ENCODE measurements at places on chromosomes 5 and 9.
A peak's percentile ranks its signal among the peaks of the same experiment; 100 is the strongest.

GRCh38 chr5:5793242-5794117 lies 371.0 kb downstream of the ICE1 start:
- no peak for DNase-seq

GRCh38 chr5:77397686-77398292 lies 94.3 kb downstream of the WDR41 start:
- no peak for DNase-seq

GRCh38 chr5:74490814-74491213 lies 149.7 kb downstream of the ENC1 start:
- no peak for DNase-seq

DNA sequence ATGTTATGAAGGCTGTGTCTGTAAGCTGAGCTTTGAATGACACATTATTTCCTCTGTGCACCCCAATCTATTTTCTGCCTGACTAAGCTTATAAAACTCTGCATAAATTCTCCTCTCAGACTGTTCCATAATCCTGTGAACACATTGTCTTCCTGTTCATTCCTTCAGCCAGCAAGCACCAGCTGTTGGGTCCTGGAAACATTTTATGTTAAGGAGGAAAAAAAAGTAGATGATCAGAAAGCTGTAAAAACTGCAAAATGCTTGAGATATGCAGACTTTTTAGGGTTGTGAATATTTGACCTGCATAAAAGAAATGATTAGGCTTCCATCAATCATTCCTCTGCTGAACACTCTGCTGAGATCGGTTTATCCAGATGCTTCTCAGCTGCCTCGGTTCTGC lies 1246.0 kb upstream of the DMAC1 start:
- DNase-seq: no peak

- peak; percentile 81 for DNase-seq
These were observed 3.9 kb upstream of the GNAQ start for GRCh38 chr9:78035383-78035993.

DNA sequence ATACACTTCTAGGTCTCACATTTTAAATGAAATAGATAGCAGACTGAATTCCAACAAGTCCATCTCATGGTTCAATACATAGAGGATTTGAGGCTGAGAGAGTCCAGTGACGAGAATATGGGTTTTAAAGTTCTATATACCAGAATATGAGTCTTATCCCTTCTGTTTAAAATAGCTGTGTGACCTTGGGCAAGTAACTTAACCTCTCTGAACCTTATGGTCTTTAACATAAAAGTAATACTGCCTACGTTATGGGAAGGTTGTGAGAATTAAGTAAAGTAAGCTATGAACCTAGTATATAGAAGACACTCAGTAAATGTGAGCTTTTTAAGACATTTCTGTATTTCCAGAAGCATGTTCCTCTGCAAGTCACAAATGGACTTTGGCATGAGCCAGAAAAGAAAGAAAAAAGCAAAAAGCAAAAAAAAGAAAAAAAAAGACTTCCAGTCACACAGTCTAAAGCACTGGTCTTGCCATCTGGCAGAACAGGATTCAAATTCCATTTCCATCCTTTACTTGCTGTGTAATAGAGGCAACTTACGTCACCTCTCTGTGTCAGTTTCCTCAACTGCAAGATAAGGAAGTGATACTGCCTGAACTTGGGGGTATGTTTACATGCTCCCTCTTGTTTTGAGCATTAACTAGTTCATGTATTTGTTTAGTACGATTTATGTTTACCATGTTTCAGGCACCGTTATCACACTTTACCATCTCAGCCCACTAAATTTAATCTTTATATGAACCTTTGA lies 248.2 kb downstream of the TRIM32 start:
- DNase-seq: peak; percentile 32

DNA sequence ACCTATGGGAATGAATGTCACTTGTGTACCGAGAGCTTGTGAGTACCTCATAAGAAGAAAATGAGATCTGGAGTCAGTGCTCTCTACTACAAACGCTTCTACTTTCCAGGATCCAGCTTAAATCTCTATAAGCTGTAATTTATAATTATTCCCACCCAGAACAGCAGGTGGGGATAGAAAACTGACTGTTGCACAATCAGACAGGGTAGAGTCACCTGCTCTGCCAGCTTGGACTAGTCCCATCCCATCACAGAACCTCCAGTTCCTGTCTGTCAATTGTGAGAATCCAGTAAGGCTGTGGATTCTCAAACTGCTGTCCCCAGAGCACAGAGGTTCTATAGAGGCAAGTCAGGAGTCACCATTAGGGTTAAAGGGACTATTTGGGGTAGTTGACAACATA lies 2.0 kb downstream of the SPINK7 start:
- no peak for DNase-seq

DNA sequence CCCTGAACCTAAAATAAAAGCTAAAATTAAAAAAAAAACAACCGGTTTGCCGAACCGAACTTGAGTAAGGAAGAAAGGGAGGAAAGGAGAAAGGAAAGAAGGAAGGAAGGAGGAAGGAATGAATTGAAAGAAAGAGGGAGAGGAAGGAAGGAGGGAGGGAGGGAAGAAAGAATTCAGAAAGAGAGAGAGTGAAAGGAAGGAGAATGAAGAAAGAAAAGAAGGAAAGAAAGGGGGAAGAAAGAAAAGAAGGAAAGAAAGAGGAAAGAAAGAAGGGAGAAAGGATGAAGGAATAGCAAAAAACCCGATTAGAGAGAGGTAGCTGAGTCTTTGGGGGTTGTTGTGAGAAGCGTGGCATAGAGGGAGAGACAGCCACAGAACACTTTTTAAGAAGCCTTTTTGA lies 121.4 kb downstream of the FGF18 start:
- no peak for DNase-seq

DNA sequence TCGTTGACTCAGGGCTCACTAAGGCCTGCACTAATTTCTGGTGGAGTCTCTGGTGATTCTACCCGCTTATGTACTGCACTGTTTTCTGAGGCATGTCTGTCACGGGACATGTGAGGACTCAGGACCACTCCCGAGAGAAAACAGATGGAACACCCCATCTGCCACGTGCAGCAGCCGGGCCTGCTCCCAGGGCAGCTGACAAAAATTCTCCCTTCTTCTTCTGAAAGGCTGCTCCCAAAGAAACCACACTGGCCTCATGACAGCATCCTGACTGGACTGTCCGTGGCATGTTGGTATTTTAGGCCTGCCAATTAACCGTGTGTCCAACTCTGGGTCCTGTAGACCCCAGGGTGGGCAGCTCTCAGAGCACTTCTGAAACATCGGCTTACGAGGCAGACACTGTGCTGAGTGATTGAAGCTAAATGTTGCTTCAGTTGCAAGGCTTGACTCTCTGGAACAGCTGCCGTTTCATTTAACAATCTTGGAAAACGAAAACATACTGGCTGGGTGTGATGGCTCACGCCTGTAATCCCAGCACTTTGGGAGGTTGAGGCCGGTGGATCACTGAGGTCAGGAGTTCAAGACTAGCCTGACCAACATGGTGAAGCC lies 39.0 kb downstream of the FAM240B start:
- DNase-seq: no peak

DNA sequence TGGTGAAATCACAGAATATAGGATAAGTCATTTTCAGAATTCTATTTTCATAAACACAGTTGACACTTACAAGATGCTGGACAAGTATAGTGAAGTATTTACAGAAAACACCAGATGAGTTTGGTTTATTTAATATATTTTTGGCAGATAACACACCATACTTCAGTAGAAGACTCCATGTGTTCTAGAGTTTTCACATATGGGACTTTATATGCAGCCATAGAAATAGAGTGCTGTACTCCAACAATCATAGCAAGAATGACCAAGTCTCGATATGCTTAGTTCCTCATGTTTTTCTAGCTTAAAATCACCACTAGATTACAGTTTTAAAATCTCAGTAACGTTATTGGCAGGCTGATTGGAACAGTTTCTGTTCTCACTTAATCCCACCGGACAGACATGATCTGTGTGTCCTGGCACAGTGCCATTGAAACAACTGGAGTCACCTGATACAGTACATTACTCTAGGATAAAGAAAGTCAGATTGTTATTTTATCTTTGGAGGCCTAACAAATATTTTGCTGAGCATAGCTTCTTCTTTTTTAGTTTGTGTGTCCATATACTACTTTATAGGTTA lies 45.8 kb upstream of the ERBIN start:
- no peak for DNase-seq

GRCh38 chr5:139668064-139668880 lies 20.1 kb downstream of the CXXC5 start:
- no peak for DNase-seq

DNA sequence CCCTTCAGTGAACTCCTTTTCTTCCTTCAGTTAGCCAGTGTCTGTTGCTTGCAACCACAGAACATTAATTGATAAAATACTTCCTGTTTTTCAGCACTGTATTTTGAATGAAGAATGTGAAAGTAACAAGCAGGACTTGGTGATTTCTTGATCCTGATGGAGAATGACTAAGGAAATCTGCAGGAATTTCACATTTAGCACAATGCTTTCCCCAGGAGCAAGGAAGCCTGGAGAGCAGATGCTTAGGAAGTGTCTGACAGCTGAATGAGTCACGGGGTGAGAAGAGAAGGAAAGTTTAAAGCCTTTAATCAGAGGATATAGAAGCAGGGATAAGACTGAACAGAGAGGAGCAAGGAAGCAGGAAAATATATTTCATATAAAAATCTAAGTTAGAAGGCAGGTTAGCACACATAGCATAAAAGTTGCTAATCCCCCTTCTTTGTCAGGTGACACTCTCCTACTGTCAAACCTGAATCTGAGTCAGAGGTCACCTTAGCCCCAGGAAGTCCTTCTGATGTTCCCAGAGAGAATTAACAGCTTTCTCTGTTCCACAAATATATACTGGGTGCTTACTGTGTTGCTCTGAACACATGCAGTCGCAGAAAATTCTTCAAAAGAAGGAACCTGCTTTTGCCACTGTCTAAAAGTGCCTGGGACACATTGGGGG lies 59.7 kb downstream of the GNA14 start:
- no peak for DNase-seq

DNA sequence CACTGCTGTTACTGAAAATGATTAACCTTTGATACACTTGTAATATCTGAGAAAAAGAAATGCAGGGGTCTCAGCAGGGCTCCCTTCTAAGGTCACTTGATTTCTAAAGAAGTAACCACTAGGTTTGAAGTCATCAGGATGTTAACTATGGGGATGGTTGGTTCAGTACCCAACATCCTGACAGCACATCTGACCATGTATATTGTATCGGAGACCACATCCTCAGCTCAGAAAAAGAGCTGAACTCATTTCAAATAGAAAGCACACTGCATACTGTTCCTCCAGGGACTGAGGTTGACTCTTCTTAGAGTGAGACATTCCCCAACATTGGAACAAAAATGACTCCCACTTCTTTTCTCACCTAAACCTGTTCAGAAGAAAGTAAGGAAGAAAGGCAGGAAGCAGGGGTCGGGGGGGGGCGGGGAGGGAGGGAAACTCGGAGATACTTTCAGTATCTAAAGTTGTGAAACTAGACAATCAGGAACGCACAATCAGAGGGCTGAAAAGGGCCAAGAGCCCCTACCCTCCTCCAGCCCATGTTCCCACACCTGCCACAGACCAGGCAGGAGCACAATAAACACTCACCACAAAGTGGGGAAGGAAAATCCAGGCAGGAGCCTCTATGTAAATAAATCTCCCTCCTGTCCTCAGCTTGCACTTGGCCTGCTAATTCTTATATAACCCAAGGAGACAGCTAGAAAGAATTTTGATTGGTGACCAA lies 730 bp upstream of the GZMA start:
- DNase-seq: no peak

GRCh38 chr5:72702881-72703434 lies 113.5 kb upstream of the TNPO1 start:
- no peak for DNase-seq

GRCh38 chr5:167177736-167178135 lies 1113.7 kb upstream of the WWC1 start:
- no peak for DNase-seq

- no peak for DNase-seq
These were observed 229.4 kb downstream of the ADAMTSL1 start for GRCh38 chr9:18703151-18703900.

- DNase-seq: peak; percentile 79
These were observed 46.5 kb downstream of the PPARGC1B start for GRCh38 chr5:149776361-149777305.

GRCh38 chr5:2169850-2170760 lies 287.4 kb upstream of the IRX4 start:
- DNase-seq: no peak

DNA sequence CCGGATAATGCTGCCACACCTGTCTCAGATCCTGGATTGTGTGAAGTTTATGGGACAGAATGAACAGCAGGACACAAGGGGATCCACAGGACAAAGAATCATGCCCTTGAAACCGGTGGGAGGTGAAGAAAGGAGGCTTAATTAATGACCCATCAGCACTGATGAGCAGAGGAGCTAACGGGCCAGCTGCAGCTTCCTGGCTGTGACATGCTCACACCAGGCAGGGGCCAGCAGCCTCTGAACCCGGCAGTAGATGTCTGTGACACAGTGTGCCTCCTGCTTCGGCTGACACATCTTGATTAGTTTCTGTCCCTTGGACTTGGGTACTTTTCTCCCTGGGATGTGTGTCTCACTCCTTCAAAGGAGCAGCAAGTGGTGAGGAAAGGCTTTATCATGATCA lies 328.8 kb upstream of the BRINP1 start:
- DNase-seq: no peak

GRCh38 chr9:122126331-122127261 lies 33.0 kb downstream of the NDUFA8 start:
- DNase-seq: no peak

- DNase-seq: no peak
These were observed 335.3 kb downstream of the DIRAS2 start for GRCh38 chr9:90307167-90307833.

- peak; percentile 72 for DNase-seq
These were observed 26.2 kb upstream of the HSPA9 start for GRCh38 chr5:138601444-138601843.

DNA sequence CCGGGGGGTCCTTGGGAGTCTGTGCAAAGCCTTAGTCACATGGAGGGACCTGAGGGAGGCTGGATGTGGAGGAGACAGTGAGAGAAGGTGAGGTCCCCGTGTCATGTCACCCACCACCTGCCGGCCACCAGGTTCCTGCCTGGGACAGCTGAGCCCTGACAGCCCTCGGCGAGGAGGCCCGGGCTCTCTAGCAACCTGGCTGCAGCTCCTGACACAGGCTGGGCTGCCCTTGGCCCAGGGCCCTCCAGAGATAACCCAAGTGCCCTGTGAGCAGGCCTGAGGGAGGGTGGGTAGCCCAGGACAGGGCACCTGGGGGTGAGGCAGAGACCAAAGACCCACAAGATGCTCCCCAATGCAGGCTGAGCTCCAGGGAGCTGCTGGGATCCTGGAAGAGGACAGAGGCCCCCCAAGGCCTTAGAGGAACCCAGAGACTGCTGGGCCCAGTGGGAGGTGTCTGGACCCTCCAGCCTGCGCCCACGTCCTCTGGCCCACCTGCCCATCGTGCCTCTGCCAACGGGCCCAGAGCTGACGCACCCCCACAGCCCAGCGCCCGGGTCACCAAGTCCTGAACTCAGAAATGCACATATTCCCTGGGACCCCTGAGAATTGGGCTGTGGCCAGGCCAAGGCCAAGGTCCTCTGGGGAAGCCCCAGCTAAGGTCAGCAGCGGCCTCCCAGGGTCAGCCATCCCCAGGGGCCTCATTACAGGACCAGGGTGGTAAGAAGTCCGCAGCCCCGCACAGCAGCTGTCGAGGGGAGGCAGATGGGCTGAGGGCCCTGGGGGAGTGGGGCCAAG lies 8.8 kb upstream of the PTGDS start:
- no peak for DNase-seq

GRCh38 chr9:121989010-121989409 lies 104.1 kb downstream of the TTLL11 start:
- DNase-seq: no peak
